Sciatic nerve (tissue), 2 donors: ENCODE measurements at places on chromosomes 1 and 21. TPM values are rescaled to one million over a fixed set of nuclear protein-coding genes. Genes with fewer than 3 reads are reported as not detected.

PRAMEF8 gene
- total RNA-seq, result not detected

SPRR1B gene
- total RNA-seq, result not detected

- no peak for DNase-seq
These were observed 185.6 kb downstream of the TGFBR3 start for GRCh38 chr1:91700332-91700731.

OR2G6 gene
- total RNA-seq, result not detected

OR2T35 gene
- not detected for total RNA-seq

- DNase-seq, result no peak
These were observed 159.1 kb downstream of the NFIA start for GRCh38 chr1:61241411-61241838.

DNA sequence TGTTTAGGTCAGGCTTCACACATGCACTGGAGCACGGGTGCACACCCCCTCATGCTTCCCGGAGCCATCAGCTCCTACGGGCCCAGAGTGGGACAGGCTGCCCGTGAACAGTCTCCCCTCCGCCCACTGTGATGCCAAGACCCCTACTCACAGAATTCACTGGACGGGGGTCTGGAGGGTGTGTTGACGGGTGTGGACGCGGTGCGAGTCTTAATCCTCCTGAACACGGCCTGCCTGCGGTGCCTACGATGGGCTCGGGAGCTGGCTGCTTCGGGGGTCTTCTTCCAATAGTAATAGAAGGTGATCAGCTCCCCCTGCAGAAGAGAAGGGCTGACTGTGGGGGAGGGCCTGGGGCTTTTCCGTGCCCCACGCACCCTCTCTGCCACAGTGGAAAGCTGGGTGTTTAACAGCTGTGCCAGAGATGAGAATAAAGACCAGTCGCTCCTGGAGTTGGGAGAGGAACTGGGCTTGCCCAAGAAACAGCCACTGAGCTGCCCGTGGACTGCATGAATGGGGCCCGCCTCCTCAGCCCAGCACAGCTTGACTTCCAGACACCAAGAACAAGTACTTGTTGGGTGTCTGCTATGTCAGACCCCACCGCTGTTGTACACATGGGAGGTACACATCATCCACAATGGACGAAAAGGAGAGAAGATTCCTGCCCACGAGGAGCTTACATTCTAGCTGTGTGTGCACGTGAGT lies 47.9 kb downstream of the SLC45A1 start:
- DNase-seq, result peak; percentile 53

- no peak for DNase-seq
These were observed 3.1 kb downstream of the ASCL5 start for GRCh38 chr1:201123866-201124265.

DNA sequence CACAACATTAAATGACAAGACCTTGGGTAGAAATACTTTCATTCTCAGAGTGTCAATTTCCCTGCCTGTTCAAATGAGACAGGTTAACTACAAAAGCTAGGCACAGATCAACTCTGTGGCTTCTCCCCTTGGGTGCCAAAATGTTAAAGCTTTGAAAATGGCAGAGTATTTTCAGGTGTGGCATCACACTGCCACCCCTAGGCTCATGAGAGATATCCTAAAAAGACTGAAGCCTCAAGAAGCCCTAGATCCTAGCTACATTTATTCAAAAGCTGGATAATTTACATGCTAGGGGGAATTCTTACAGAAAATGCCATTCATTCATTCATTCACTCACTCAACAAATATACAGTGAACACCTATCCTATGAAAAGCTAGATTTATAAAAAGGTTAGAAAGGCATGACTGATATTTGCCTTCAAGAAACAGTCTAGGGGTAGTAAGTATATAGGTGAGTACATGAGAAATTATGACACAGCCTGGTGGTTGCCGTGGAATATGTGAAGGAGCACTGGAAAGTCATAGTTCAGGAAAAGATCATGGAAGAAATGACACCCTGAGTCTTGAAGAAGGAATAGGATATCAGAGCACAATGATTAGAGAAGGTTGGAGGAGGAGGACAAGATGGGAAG lies 15.9 kb upstream of the RAB4A start:
- DNase-seq, result no peak

GRCh38 chr1:57424231-57425027 lies 569 bp upstream of the DAB1 start:
- DNase-seq, result peak; percentile 63

TMEM201 gene
- 13.1 TPM for total RNA-seq

- DNase-seq, result peak; percentile 73
These were observed 1.1 kb downstream of the ARHGAP30 start for GRCh38 chr1:161068306-161069234.

- no peak for DNase-seq
These were observed 36.9 kb downstream of the RAP1GAP start for GRCh38 chr1:21631944-21632887.

NBPF10 gene
- total RNA-seq, result 4.3 TPM

FBXO2 gene
- 24.7 TPM for total RNA-seq

GRCh38 chr1:168287237-168287664 lies 6.6 kb downstream of the TBX19 start:
- no peak for DNase-seq

DNA sequence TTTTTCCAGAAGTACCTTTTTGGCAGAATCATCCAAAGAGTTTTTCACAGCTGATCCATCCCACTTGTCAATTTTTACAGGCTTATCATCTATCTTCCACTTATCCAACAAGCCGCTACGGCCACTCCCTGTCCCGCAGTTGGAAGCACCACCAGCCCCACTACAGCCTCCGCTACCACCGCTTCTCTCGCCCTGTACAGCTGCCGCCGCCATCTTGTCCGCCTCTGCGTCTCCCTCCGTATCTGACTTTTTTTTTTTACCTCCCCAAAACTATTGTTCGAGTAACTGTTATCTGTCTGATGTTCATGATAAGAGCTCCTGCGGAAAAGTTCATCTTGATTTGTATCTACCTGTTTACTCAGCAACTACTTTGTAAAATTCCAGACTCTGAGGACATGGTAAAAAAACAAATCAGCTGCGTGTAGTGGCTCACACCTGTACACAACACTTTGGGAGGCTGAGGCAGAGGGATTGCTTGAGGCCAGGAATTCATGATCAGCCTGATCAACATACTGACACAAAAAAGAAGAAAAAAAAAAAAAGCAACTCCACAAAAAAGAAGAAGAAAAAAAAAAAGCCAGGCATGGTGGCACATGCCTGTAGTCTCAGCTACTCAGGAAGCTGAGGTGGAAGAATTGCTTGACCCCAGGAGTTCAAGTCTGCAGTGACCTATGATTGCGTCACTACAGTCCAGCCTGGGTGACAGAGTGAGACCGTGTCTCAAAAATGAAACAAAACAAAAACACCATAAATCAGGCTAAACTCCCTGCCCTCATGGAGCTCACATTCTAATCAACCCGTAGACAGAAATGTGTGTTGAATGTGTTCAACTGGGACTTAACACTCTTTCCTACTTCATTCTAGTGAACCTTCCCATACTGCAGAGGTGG lies 8.0 kb upstream of the EYA3 start:
- DNase-seq, result no peak

GRCh38 chr1:232922485-232922884 lies 27.9 kb upstream of the NTPCR start:
- DNase-seq, result no peak

DNA sequence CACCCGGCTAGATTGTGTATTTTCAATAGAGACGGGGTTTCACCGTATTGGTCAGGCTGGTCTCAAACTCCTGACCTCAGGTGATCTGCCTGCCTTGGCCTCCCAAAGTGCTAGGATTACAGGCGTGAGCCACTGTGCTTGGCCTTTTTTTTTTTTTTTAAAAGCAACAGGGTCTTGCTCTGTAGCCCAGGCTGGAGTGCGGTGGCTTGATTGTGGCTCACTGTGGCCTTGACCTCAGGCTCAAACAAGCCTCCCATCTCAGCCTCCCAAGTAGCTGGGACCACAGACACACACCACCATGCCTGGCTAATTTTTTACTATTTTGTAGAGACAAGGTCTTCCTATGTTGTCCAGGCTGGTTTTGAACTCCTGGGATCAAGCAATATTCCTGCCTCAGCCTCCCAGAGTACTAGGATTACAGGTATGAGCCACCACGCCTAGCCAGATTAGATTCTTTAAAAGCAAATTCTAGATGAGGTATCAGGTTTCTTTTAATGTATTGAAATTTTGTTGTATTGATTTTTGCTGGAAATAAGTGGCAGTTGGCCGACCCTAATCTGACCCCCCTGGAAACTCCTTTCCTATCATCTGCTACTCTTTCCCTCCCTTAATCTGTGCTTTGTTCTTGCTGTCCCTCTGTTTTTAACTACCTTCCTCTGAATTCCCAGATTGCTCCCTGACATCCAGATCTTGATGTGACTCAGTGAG lies 26.6 kb downstream of the ZFYVE9 start:
- DNase-seq, result no peak

DNA sequence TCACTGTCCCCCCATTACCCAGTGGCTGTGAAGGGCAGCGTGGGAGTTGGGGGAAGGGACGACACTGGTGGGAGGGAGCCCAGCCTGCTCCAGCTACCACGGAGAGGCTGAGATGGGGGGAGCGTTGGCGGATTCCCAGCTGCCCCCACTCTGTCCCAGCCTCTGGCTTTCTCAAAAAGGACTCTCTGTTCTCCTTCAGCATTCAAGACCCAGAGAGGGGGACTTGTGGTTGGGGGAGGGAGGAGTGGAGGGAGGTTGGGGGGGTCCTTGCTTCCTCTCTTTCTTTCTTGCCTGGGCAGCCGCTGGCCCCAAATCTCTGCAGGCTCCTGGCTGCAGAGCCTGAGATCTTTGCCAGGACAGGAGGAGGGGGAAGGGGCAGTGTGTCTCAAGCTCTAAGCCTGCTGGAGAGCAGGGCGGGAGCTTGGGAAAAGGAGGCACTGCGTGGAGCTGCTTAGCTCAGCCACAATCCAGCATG lies 2.2 kb downstream of the ATP1A2 start:
- peak; percentile 77 for DNase-seq

DNA sequence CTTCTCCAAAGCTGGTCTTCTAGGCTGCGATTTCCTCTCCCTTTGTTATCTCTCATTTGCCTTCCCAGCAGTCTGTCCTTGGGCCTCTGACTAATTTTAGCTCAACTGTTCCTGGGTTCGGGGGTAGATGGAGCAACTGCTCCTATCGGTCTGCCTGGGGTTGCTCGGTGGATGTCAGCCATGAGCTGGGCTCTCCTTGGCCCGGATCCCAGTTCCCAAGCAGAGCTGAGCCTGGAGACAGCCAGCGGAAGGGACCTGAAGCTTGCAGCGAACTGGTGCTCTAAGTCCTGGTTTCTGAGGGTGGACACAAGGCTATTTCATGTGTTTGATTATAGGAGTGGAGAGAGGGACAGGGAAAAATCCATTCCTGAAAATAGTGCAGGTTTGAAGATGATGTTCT lies 423.0 kb downstream of the RPS6KC1 start:
- no peak for DNase-seq

- no peak for DNase-seq
These were observed 45.2 kb upstream of the DPT start for GRCh38 chr1:168774241-168774640.

GRCh38 chr1:36513676-36514473 lies 31.2 kb upstream of the CSF3R start:
- DNase-seq, result no peak

DNA sequence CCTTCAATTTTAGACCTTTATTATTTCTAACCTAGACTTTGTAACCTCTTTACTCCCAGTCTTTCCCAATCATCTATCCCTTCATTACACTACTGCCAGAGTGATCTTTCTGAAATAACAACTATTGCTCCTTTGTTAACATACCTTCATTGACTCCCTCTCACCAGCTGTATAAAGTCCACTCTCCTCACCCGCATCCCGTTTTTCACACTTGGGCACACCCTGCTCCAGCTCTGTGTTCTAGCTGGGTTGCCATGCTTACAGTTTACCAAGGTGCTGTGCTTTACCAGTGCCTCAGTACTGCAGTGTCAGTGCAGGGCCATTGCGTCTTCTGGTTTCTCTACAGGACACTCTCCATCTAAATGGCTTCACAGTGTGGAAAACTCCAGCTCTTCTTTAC lies 148.2 kb downstream of the NFIA start:
- no peak for DNase-seq

CD247 gene
- total RNA-seq, result 5.2 TPM

DNA sequence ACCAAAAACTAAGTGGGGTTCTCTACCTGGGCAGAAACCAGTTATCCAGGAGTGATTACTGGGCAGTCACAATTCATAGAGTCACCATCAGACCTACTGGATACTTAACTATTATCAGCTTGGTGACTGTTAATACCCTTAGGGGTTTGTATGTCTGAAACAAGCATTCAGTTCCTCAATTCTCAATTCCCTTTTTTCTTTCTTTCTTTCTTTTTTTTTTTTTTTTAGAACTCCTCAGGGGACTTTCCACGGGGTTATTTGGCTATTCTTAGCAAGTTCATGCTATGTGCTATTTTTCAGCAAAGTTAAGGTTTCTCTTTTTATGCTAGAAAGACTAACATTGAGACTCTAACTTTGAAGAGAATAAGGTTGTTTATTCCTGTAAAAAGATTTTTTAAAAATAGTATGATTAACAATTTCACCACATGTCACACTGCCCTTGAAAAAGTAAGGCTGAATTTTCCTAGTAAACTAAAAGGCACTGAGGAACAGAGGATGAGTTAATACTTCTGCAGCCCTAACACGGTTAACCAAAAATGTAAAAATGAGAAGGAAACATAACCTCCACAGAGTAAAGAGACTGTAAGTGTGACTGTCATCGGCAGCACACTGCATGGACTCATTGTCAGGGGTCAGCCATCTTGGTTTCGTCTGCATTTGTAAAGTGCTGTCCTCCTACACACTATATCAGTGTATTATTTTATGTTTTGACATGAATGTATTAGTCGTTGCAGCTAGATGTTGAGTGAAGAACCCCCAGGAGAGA lies 310.2 kb downstream of the NTNG1 start:
- no peak for DNase-seq

SPRR5 gene
- total RNA-seq, result not detected

TMEM234 gene
- total RNA-seq, result 27.0 TPM

HSD11B1 gene
- 6.0 TPM for total RNA-seq

ABL2 gene
- 59.4 TPM for total RNA-seq

OR10J1 gene
- not detected for total RNA-seq

C1QC gene
- total RNA-seq, result 126 TPM

MASP2 gene
- total RNA-seq, result not detected

DNA sequence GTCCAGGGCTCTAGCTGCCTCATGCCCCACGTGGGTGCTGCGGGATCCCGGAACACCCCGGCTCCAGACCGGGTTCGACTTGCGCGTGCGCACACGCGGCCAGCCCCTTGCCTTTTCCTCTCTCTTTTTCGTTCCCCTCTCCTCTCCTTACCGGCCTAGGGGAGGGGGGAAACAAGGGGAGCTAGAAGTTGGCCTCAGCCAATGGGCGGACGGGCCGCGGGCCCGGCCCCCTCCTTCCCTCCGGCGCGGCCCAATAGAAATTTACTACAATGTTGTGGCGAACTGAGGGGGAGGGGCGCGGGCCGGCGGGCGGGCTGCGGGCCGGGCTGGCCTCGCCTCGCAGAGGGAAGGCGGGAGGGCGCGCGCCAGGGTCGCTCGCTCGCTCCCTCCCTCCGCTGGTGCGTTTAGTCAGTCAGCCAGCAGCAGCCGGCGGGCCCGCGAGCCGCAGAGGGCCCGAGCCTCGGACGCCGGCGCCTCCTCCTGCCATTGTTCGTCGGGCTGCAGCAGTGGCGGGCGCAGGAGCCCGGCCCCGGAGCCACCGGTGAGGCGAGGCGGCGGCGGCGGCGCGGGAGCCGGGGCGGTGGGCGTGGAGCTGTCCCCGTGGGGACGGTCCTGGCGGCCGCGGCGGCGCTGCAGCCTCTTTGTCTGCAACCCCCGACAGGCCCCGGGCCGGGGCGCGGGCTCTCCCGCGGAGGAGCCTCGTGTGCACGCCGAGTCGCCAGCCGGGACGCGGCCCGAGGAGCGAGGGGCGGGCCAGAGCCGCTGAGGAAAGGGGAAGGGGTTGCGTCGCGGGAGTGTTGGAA lies at the start of gene EPB41:
Gene EPB41, plus strand, starts transcription at position 342 of the 803 bp plus-strand sequence. CDS start 72,869 bp downstream, outside the sequence.
- DNase-seq, result peak; percentile 94
